ENCODE measurements at places on chromosomes 3 and 15.

DNA sequence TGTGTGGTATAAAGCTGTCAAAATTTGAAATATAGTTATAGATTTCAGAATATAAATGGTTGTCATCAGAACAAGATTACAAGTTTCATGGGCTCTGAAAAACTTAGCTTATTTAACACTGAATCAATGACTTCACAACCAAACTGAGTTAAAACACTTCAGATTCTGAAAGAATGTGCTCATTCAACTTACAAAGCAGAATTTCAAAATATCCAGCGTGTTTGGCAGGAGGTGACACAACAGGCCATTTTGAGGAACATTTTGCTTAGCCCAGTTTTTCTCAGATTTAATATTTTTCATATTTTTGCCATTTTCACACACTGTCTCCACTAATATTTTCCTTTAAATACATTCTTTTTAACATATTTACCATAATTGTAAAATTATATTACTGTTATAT lies 781.1 kb downstream of the TUSC7 start:
- DNase-seq, result no peak

DNA sequence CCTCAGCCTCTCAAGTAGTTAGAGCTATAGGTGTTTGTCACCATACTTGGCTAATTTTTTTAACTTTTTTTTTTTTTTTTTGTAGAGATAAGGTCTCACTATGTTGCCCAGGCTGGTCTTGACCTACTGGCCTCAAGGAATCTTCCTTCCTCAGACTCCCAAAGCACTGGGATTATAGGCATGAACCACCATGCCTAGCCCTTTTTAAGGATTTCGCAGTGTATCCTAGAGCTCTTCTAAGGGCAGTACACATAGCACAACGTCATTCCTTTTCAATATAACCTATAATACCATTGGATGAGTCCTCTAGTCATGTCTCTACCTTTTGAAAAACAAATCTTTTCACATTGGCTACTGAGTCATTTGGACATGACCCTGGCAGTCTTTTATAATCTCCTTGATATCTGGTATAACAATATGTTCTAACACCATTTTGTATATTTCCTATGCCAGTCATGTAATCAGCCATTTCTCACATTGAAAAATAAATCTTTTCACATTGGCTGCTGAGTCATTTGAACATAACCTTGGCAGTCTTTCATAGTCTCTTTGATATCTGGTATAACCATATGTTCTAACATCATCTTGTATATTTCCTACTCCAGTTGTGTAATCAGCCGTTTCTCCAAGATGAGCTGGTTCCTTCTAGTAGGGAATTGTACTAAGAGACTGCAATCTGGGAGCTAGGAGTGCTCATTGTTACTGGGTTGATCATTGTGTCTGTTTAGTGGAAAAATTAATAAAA lies 944.7 kb downstream of the MCTP2 start:
- no peak for DNase-seq

DNA sequence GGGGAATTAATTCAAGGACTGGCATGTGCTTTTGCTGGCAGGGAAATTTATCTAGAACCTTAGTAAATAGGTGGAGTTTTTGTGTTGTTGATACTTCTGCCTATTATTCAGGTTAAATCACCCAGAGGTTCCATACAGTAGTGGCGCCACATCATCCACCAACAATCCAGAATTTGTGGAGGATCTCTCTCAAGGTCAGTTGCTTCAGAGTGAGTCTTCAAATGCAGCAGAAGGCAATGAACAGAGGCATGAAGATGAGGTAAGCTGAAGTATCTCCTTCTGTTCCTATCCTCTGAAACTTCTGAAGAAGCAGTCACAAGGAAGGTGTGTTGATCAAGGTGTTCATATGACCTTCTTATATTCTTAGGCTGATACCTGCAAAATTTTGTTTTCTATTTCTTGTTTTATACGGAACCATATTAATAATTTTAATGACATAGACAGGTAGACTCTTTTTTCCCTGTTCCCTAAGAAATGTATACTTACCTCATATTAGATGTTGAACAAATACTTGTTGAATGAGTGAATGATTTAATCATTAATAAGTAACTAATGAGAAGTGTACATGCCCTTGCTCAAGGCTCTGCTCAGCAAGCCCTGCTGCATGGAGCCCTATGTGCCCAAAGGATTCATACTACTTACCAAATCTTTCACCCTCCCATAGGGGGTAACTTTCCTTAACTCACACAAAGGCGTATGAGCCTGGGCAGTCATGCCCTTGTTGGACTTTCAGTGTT lies 43.6 kb downstream of the HMG20A start:
- no peak for DNase-seq

GRCh38 chr3:101941318-101942040 lies 92.2 kb downstream of the NFKBIZ start:
- DNase-seq, result no peak

DNA sequence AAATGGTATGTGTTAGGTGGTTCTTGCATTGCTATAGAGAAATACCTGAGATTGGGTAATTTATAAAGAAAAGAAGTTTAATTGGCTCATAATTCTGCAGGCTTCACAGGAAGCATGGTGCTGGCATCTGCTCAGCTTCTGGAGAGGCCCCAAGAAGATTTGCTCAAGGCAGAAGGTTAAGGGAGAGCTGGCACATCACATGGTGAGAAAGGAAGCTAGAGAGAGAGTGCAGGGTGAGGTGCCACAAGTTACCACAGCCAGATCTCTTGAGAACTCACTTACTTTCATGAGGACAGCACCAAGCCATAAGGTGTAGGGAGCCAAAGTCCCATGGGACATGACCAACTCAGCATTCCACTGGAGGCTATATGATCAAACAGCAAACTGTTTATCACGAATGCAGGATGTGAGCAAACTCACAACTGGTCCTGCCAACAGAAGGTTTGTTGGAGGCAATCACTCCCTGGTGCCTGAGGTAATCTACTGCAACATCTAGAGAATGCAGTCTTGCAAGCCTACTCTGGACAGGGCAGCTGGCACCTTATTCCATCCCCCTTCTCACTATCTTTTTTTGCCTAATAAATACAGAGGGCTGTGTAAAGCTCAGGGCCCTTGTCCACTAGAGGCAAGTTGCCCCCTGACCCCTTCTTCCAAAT lies 28.1 kb upstream of the CCR2 start:
- DNase-seq, result no peak

DNA sequence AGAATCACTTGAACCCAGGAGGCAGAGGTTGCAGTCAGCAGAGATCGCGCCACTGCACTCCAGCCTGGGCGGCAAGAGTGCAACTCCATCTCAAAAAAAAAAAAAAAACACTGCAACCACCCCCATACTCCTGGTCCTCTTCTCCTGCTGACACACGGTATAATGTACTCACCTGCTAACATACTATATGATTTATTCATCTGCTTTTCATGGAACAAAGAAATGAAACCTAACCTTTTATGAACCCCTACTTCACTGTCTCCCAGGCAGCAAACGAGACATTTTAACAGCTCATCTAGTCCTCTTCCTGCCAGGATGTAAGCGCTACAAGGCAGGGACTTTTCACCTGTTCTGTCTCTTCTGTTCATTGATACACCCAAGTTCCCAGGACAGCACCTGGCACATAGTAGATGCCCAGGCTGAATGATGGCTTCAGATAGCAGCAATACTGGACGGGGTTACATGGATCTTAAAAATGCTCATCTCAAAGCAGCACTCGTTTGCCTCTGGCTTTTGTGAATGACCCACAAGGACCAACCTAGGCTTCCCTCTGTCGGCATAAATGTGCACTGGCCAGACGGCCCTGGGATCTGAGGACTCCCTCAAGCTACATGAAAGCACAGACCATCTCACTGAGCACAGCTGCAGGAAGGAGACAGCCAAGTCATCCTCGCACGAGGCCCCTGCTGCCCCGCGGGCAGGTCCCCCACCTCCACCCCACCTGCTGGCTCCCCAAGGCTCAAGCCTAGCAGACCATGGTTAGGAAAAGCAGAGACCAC lies 20.3 kb downstream of the XXYLT1 start:
- DNase-seq, result no peak

- no peak for DNase-seq
These were observed 52.0 kb downstream of the SUCNR1 start for GRCh38 chr3:151925419-151925818.

- DNase-seq, result no peak
These were observed 98.6 kb downstream of the SUCNR1 start for GRCh38 chr3:151971814-151972579.

GRCh38 chr15:58889363-58889762 lies 44.1 kb downstream of the SLTM start:
- no peak for DNase-seq

GRCh38 chr15:100034191-100034590 lies 301.0 kb upstream of the LYSMD4 start:
- DNase-seq, result no peak

DNA sequence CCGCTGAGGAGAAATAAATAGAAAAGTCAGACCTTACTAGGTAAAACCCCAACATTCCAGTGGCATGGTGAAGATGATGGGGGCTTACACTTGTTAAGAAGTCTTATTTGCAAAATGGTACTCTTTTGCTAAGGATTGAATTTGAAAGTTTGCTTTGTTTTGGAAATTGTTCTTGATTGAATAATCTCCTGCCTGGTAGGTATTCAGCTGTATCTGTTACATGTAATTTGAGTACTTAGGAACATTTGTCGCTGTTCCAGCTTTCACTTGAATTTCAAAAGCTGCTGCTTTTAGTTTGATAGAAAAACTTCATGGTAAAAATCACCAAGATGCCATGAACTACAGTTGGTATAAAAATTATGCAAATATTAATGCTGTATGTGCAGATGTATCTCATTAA lies 44.6 kb downstream of the TFG start:
- DNase-seq, result no peak

DNA sequence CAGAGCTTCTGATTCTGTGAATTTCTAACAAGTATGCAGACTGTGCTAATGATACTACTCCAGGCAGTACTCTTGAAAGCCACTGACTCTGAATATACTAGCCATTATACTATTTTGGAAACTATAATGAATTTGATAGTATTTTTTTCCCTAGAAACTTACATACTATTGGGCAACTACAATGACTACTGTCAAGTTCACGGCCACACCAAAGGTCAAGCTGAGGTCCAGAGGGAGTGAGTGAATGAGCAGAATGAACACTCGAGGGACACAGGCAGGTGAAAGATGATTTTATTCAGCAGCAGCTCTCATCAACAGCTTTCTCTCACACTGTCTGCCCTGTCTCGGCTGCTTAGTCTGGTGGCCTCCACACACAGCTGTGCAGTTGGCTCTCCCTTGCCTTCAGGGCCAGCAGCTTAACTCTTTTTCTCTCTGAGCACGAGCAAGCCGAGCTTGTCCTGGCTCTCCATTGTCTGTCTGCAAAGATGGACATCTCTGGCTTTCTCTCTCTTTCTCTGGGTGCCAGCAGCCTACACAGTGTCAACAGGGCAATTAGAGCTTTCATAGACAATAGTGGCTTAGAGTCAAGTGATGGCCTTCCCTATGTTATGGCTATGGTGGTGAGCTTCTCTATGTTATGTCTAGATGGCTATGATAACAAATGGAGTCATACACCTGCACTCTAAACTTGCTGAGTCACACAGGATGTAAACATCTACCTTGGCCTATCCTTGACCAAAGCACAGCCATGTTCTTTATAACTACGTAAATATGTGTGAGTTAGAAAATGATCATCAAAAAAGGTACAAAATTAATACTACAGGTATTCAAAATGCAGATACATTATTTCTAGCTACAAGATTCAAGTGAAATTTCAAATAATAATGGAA lies 362.4 kb downstream of the CGGBP1 start:
- DNase-seq, result no peak

- no peak for DNase-seq
These were observed 20.2 kb upstream of the SLC6A20 start for GRCh38 chr3:45816544-45816943.

DNA sequence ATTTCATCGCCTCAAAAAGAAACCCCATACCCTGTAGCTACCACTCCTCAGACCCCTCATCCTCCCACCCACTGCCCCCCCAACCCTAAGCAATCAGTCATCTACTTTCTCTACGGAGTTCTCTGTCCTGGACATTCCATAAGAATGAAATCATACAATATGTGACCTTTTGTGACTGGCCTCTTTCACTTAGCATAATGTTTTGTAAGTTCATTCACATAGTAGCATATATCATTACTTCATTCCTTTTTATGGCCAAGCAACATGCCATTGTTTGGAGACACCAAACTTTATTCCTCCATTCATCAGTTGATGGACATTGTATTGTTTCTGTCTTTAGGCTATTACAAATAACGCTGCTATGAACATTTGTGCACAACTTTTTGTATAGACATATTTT lies 64.2 kb downstream of the TNIK start:
- no peak for DNase-seq
